Activated CD4-positive, alpha-beta T cell treated with anti-CD3 and anti-CD28 coated beads for 48 hours (primary cell): ENCODE measurements at places on chromosomes 12 and 14.

DNA sequence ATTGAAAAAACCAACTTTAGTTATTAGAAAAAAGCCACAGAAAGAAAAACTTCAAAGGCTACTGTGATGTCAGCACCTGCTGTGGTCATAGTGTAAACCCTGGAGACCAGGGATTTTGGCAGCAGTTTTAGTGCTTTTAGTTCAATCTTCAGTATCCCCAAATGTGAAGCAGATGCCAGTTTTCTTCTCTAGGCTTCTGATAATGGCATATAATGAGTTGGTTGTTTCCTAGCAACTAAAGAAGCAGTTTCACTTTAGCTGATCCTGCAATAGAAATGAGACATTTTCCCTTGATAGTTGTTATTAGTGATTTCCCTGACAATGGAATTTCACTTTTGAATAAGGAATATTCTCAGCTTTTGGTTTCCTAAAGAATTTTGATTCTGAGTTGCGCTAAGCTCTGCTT, 131.2 kb downstream of the NUBPL start:
- no peak for DNase-seq

DNA sequence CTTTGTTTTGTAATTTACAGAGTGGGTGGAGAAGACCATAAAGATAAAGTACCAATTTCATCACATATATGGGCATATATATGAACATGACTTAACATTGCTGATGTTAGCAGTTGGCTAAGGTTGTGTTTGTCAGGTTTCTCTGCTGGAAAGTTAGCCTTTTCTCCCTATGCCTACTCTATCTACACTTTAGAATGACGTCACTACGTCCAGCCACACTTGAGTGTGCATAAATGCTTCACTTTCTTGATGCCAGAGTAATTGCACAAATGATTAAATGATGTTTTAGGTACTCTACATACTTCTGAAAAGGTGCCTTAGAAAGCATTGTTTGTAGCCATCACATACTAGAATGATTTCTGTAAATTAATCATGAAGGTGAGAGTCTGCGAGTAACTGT, 759.2 kb upstream of the MGAT4C start:
- DNase-seq = no peak

DNA sequence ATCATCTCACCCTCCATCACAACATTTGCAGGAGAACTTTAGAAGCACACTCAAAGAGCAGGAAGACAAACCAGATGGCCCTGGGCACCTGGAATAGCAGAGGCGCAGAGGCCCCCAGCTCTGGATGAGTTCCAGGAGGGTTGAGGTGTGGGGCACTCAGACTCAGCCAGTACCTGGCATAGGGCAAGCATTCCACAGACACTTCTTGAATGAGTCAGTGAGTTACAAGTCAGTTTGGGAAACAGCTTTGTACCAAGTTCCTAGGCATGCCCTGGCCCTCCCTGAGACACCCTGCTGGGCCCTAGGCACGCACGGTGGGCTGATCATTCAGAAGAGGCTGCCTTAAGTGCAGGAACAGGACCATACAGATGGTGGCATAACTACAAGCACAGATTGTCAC, 54.3 kb downstream of the MAP3K9 start:
- DNase-seq = no peak

DNA sequence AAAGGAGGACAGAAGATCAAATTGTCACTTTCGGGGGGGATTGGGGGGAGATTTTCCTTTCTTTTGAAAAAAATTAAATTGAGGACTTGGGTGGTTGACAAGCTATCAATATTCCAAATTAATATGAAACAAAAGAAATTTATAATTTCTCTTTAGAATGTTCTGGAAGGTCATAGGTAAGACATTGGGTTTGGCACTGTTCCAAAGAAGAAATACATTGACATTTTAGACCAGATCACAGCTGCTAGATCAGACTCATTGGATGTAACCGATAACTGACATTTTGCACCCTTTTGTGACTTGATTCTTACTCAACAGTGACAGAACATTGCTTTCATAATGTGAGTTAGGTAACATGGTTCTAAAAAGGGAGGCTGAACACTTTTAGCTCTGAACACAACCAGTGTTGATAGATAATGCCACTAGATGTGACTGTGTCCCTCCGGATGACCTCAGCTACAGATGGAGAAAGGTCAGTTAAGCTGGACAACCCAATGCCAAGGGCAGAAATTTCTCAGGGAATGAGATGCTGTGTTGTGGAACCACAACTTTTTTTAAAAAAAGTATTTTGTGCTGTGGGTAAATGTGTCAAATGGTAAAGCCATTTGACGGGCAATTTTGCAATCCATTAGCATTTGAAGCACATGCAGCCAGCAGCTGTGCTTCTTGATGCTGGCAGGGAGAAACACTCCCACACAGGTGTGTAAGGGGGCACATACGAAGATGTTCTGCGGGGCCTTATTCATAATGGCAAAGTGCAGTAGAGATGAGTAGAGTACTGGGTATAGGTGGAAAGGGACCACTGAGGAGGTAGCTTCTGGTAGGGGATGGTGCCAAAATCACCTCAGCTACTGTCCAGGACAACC, 62.9 kb downstream of the RFX4 start:
- DNase-seq = no peak

- no peak for DNase-seq
Observed at GRCh38 chr12:58583529-58583928, 336.8 kb downstream of the LRIG3 start.

DNA sequence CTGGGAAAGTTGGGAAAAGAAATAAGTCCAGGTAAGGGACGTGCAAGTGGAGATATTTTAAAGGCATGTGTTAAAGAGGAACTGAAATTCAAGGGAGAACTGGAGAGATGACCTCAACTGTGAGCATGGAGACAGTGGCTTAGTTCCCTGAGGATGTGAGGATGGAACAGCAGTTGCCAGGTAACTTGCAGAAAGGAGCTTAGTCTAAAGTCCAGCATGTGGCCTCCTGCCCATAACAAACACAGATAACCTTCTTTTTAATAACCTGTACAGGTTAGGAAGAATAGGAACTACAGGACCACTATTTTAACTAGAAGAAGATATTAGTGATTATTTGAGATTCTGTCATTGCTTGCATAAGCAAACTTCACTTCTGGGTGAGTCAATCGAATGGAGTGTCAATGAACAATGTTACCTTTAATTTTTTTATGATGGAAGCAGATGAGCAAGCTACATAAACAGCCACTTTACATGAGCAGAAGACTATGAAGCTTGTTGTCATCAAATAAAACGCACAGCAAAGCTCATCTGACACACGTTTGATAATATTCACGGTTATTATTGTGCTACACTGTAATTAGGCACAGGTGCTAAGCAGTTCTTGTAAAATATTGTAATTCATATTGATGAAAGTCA, 291.7 kb upstream of the DDHD1 start:
- DNase-seq = no peak

GRCh38 chr14:88904864-88905263, 80.4 kb downstream of the TTC8 start:
- no peak for DNase-seq
